ENCODE measurements at places on chromosomes 12 and 14.

- DNase-seq, result no peak
These were observed 88.3 kb downstream of the LRP6 start for GRCh38 chr12:12178559-12178958.

DNA sequence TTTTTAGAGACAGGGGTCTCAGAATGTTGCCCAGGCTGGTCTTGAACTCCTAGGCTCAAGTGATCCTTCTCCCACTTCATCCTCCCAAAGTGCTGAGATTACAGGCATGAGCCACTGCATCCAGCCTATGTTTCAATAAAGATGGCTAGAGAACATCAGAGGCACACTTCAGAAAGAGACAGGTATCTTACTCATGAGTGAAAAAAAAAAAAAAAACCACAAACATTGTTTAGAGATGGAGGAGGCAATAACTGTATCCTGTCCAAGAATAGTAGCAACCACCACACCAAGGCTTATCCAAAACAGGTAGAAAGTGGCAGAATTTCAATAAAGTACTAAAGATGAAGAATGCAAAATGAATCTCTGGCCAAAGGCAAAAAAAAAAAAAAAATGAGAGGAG, 30.3 kb downstream of the EEA1 start:
- DNase-seq, result no peak

DNA sequence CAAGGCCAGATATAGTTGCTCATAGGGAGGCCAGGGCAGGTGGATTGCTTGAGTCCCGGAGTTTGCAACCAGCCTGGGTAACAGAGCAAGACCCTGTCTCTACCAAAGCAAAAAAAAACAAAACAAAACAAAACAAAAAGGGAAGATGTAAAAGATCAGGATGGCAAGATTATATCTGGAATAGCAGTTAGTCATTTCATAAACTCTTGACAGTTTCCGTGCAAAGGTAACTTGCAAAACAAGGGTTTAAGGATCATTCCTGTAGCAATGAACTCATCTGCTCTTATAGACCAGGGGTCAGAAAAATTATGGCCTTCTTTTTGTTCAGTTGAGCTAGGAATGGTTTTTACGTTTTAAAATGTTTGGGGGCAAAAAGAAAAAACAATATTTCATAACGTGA, 29.6 kb downstream of the GIT2 start:
- DNase-seq, result no peak

DNA sequence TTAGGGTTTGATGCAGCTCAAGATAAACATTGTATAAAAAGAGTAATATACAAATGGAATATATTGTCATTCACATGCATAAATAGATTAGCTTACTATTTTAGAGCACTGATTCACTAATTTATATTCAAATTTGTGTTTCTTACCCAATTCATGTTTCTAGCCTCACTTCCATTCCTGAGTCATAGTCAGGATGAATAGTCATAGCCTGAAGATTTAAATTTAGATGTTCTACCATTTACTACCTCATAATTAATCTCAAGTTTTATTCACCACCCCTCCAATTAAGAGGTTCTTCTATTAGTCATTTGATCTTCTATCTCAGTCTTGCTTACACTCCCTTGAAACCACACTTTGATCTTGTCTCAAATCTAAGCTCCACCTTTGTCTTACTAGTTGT, 38.7 kb downstream of the ANO4 start:
- DNase-seq, result no peak
